Activated naive CD4-positive, alpha-beta T cell treated with anti-CD3 and anti-CD28 coated beads, Interleukin-2, amount 50 U/mL, for 16 hours (primary cell): ENCODE measurements at places on chromosomes 12 and 14.
A peak's percentile ranks its signal among the peaks of the same experiment; 100 is the strongest.

DNA sequence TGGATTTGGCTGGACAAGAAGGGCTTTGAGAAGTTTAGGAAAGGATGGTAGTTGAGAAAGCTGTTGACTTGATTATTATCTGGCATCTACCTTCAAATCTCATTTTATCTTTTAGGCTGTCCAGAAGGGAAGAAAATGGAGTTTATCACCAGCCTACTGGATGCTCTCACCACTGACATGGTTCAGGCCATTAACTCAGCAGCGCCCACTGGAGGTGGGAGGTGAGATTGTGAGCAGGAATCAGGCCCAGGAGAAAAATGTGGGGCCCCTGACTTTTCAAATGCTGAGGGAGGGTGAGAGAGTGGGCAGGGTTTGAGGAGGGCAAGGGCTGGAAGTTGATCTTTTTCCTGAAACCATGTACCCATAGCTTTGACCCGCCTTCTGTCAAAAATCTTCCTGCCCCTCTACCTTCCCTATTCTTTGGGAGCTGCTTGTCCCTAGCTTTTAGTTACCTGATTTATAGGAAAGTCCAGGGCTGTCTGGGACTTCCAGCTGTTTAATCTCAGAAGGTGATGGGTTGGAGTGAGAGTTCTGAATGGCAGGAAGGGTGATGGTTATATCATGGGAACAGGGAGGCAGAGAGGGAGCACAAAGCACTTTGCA is 134.2 kb downstream of the SMOC1 start:
- DNase-seq = peak; percentile 19

DNA sequence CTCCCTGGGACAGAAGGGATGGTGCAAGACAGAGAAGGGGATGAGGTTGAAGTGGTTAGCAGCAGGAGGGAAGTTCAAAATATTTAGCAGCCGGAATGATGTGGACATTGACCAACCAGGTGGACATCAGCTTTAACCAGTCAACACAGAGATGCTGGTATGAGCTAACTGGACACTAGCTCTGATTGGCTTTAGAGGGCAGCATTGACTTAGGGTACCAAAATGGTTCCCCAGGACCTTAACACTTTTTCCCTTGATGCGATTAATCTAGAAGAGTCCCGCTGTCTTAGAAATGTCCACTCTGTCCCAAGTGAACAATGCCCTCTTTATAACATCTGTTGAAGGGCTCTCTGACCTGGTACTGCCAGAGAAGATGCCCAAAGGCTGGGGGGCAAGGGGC is 134.0 kb upstream of the GSC start:
- no peak for DNase-seq

DNA sequence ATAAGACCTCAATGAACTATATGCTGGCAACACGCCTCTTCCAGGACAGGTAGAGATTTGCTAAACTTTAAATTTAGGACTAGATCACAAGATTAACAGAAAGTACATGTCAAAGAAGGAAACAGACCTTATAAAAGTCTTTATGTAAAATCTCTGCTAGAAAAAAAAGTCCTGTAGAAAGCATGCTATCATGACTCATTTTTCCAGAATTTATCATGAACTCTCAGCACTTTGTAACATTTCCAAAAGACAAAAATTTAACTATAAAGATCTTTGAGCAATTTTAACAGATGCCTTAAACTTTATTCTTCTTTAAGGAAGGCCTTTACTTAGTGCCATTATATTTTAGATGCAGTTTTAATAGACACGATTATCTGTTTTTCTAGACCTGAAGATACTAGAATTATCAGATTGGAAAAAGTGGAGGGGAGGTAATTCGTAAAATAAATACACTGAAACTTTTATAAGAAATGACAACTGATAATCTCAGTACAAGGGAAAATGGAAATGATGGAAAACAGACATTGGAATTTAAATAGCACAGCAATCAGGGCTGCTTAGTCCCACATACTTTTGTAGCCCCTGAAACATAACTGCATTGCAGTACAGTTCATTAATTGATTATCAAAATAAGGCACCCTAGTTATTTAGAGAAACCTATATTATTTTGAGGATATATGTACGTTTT is 92.0 kb downstream of the TTLL5 start:
- no peak for DNase-seq

DNA sequence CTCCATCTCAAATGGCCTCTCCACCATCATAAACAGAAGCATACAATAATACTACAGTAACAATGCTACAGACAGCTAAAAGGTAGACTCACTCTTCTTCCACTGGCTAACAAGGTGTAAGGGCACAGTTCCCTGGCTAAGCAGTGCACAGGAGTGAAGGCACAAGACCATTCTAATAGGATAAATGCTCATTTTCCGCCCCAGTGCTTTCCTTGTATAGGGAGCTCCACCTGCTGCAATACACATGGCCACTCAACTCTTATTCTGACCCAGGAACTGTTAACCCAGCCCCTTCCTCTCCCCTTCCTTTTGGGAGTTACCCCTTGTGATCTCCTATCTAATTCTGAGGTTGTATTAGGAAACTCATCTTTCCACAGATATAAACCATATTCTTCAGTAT is 124.6 kb downstream of the KCNK10 start:
- no peak for DNase-seq

DNA sequence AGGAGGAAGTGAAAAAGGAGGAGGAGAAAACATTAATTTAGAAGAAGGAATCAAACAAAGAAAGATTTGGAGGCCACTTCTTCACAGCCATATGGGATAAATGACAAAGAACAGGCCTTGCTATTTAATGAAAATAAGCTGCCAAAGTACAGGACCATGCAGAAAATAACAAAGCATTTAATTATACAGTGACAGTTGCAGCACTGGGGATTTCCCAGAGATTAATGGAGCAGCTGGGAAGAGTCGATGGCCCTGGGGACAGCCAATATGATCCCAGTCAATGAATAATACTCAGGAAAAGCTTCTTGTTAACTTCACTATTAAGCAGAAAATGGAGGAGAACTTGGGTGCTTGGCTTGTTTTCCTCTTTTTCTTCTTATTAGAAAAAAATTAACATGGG is 34.6 kb downstream of the RERG start:
- no peak for DNase-seq

DNA sequence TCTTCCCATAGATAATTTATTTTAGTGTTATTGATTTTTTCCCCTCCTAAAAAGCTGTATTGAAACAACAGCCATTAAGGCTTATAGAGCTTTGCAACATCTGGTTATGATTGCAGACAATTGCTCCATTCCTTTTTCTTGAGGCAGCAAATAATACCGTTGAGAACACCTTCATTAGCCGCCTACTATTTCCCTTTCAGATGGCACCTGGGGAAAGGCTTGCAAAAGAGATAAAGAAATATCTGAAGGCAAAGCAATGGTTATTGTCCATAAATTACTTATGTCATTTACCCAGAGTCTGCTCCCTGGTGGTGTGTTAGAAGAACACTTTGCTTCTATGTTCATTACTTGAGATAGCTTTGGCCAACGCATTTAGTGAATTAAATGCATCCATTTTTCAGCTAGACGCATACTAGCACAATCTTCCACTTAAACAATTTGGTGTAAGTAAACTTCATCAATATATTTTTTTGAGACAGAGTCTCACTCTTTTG is 377.8 kb downstream of the KCNH5 start:
- DNase-seq = no peak

GRCh38 chr12:24788886-24789285 is 160.0 kb downstream of the BCAT1 start:
- no peak for DNase-seq

- no peak for DNase-seq
Observed at GRCh38 chr12:132795847-132796246, 32.8 kb downstream of the GOLGA3 start.

DNA sequence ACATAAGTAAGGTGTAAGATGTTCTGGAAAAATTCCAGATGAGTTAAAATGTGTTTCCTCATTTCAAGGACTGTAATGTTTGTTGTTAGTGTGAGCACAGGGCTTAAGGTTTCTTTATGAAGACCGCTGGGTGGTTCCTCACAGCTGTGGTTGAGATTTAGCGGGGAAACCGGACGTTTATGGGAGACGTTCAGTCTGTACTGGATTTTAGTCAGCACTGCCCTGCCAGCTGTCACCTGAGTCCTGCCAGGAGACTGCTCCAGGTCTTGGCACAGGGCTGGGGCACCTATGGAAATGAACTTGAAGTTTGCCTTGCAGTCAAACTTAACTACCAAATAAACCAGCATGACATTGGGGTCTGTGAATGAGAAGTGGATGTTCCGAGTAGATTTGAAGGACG is 555.2 kb downstream of the DIO2 start:
- no peak for DNase-seq

DNA sequence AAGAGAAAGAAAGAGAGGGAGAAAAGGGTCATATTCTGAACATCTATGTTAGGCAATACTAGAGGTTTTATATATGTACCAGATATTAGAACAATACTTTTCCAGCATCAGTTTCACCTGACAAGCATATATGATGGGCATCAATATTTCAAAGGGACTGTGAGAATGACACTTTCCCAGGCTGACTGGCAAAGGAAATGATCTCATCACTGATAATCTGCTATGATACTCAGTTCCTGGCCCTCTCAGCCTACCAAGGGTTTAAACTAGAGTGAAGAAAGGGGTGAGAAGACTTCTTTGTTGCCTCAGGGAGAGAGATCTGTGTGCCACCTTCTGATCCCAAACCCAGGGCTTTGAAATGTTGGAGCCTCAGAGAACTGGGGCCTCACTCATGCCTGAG is 183.5 kb downstream of the TTC8 start:
- DNase-seq = no peak
